ENCODE measurements at places on chromosomes 11 and 22. TPM values are rescaled to one million over a fixed set of nuclear protein-coding genes. Genes with fewer than 3 reads are reported as not detected.
A peak's percentile ranks its signal among the peaks of the same experiment; 100 is the strongest.

DNA sequence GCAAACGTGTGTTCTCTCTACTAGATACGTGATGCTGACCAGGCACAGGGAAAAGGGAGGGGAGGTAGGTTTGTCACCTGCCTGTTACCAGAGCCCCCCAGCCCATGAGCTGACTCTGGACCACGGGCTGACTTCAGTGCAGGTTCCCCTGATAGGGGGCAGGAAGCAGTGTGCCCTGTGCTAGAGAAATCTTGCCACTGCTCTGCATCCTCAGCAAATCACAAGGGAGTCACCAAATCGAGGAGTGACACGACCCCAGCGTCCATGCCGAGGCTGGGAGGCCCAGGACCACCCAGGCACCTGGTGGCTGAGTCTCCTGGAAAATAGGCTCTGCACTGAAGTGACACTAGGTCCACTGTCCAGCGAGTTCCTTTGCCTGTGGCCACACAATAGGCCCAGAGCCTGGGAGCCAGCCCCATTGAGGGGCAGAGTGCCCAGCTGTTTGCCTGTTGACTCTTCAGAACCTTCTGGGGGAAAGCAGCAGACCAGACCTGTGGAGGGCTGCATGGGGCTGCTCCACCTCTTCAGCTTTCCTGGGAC is 99.3 kb downstream of the CTTN start:
- no peak for DNase-seq
- H3K36me3 ChIP-seq = no peaks in the 10 kb centered on the region
- H3K4me1 ChIP-seq = no peaks in the 10 kb centered on the region
- no peak overlapping the region for H3K27ac ChIP-seq

GRCh38 chr22:41762980-41763779 is 37.3 kb upstream of the CCDC134 start:
- H3K27ac ChIP-seq = no peak overlapping the region
- no peaks in the 10 kb centered on the region for H3K27me3 ChIP-seq
- H3K4me3 ChIP-seq = no peak overlapping the region
- peak; percentile 12 for DNase-seq
- no peaks in the 10 kb centered on the region for H3K4me1 ChIP-seq

GRCh38 chr11:35463331-35463751 is 44.0 kb upstream of the SLC1A2 start:
- no peaks in the 10 kb centered on the region for H3K4me1 ChIP-seq
- no peak overlapping the region for H3K4me3 ChIP-seq
- H3K27me3 ChIP-seq = peaks cover 18% of the 10 kb centered on the region
- no peaks in the 10 kb centered on the region for H3K36me3 ChIP-seq
- H3K27ac ChIP-seq = no peak overlapping the region
- DNase-seq = no peak

DNA sequence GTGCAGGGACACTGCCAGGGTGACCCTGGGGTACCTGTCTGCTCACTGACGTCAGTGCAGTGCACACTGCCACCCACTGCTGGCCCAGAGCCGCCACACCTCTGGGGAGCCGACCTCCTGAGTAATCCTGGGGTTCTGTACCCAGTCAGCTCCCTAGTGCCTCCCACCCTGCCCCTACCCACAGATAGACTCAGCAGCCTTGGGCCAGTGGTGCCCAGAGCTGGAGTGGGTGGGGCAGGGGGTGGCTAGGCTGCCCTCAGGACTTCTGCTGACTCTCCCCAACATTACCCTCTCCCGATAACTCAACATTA is 5.8 kb downstream of the NRXN2 start:
- no peak overlapping the region for H3K27ac ChIP-seq
- H3K27me3 ChIP-seq = peaks cover 71% of the 10 kb centered on the region
- no peaks in the 10 kb centered on the region for H3K36me3 ChIP-seq
- no peak for DNase-seq
- H3K4me1 ChIP-seq = peaks cover 3% of the 10 kb centered on the region

DNA sequence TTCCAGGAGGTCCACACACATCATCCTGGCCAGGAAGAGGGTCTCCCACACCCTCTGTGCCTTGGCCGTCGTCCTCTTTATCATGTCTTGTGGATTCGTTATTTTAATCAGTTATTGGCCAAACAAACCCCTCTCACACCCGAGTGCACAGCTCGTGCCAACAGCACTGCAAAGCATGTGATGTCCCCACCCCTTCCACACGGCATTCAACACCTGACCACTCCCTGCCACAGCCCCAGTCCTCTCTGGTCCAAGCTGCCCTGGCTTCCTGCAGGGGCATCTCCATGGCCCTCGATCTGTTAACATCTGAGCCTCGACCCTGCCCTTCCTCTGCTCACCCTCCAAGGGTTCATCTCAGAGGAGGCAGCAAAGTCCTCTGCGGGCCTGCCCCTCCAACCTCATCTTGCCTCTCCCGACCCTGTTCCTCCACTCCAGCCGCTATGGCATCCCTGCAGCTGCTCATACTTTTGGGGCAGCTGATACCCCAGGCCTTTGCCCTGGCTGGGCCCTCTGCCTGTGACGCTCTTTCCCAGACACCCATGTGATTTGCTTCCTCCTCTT is 14.0 kb downstream of the MYEOV start:
- H3K4me1 ChIP-seq = peaks cover 22% of the 10 kb centered on the region
- H3K27ac ChIP-seq = peak overlapping the region; percentile 28

- H3K27ac ChIP-seq = no peak overlapping the region
- no peaks in the 10 kb centered on the region for H3K27me3 ChIP-seq
- DNase-seq = peak; percentile 58
- no peak overlapping the region for H3K4me3 ChIP-seq
Measured at GRCh38 chr22:33302049-33302545, 243.9 kb upstream of the SYN3 start.

GRCh38 chr11:57312511-57313021 is 12.2 kb downstream of the TNKS1BP1 start:
- H3K36me3 ChIP-seq = peaks cover 2% of the 10 kb centered on the region
- H3K4me1 ChIP-seq = peaks cover 19% of the 10 kb centered on the region
- no peaks in the 10 kb centered on the region for H3K27me3 ChIP-seq
- DNase-seq = no peak
- H3K4me3 ChIP-seq = no peak overlapping the region

DNA sequence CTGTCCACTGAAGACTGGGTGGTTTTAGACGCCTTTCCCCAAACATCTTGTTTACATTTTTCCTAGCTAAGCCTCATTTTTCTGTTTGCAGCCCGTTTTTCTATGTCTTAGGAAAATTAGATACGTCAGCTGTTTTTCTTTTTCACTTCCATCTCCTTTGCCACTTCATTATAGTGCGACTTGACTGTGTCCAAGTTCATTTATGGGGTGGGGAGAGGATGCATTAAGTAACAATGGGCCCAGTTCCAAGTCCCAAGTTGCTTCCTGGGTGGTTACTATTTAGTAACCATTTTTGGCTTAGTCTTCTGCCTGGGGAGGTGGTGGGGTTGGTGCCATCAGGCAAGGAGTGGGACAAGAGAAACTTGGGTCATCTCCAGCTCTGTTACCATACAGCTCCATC is 83.0 kb downstream of the TRAF6 start:
- peaks cover 7% of the 10 kb centered on the region for H3K4me1 ChIP-seq
- no peak for DNase-seq
- H3K36me3 ChIP-seq = peaks cover 2% of the 10 kb centered on the region
- H3K27me3 ChIP-seq = peaks cover under 1% of the 10 kb centered on the region

GRCh38 chr11:19924716-19925115 is 212.1 kb downstream of the NAV2 start:
- no peaks in the 10 kb centered on the region for H3K36me3 ChIP-seq
- no peak overlapping the region for H3K4me3 ChIP-seq
- no peaks in the 10 kb centered on the region for H3K4me1 ChIP-seq
- no peak overlapping the region for H3K27ac ChIP-seq
- no peak for DNase-seq

GRCh38 chr11:114562166-114562916 is 2.7 kb upstream of the NXPE1 start:
- H3K4me1 ChIP-seq = no peaks in the 10 kb centered on the region
- H3K36me3 ChIP-seq = no peaks in the 10 kb centered on the region
- DNase-seq = no peak
- H3K27ac ChIP-seq = no peak overlapping the region
- no peaks in the 10 kb centered on the region for H3K27me3 ChIP-seq
- no peak overlapping the region for H3K4me3 ChIP-seq

GRCh38 chr11:15233371-15234165 is 118.8 kb downstream of the INSC start:
- H3K36me3 ChIP-seq = no peaks in the 10 kb centered on the region
- H3K4me3 ChIP-seq = no peak overlapping the region
- no peak for DNase-seq

GRCh38 chr11:63583357-63583677 is 20.1 kb upstream of the PLAAT2 start:
- no peak overlapping the region for H3K27ac ChIP-seq
- H3K4me3 ChIP-seq = no peak overlapping the region
- peaks cover 17% of the 10 kb centered on the region for H3K36me3 ChIP-seq

- H3K4me1 ChIP-seq = no peaks in the 10 kb centered on the region
- H3K27ac ChIP-seq = no peak overlapping the region
- no peaks in the 10 kb centered on the region for H3K36me3 ChIP-seq
Measured at GRCh38 chr11:122516686-122517085, 138.8 kb upstream of the UBASH3B start.

GRCh38 chr11:63595296-63595695 is 18.9 kb downstream of the PLAAT3 start:
- H3K4me1 ChIP-seq = peaks cover 2% of the 10 kb centered on the region
- H3K27me3 ChIP-seq = no peaks in the 10 kb centered on the region
- H3K4me3 ChIP-seq = no peak overlapping the region
- no peak for DNase-seq

DNA sequence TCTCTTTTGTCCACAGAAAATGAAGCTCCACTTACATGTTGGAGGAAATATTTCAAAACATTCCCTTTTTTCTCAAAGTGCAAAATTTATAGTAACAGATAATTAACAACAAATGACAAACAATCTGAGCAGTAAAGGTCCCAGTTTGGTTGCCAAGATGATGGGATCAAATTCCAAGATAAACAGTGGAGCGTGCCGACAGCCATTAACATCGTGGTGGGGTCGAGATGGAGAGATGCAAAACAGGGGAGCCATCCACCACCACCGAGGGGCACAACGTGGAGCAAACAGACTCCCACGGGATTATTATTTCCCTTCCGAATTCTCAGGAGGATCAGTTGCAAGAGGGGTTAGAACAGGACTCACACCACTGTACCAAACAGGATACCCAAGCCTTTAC is 17.2 kb downstream of the MPPED2 start:
- H3K36me3 ChIP-seq = no peaks in the 10 kb centered on the region
- no peak overlapping the region for H3K4me3 ChIP-seq
- peaks cover 4% of the 10 kb centered on the region for H3K27me3 ChIP-seq
- H3K27ac ChIP-seq = no peak overlapping the region
- no peaks in the 10 kb centered on the region for H3K4me1 ChIP-seq

DNA sequence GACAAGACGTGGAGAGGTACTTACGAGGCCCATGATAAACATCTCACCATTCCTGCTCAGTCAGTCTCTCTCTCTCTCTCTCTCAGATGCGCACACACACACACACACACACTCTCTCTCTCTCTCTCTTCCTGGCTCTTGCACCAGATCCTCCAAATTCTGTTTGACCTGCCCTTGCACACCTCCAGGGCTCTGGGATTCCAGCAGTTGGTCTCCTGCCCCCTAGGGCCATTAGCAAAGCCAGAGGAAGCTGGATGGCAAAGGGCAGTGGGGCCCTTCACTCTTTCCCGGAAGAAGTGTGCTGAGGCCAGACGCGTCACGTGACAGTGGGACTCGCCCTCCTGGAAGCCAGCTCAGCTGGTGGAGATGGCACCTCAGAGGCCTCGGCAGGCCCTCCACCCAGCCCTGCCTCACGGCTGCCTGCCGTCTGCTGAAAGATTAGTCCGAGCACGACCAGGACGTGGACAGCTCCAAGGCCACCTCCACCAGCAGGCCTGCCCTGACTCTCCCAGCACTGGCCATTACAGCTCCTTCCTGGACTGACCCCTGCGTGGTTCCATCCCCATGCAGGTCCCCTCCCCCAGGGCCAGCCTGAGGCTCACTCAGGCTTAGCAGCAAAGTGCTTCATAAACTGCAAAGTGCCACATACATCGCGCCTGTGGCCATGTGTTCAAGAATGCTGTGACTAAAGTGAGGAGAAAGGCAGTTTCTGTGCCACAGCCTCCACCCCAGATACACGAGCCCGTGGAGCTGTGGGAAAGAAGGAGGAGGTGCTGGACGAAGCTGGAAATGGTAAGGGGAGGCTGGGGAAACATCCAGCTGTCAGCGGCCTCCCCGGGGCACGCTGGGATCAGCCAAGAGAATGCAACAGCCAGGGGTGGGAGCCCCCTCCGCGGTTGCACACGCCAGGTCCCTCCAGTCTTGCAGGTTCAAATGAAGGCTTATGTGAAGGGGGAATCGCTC is 3.7 kb downstream of the PDGFB start:
- peaks cover 55% of the 10 kb centered on the region for H3K4me1 ChIP-seq
- H3K27me3 ChIP-seq = peaks cover 63% of the 10 kb centered on the region
- peak overlapping the region; percentile 73 for H3K4me3 ChIP-seq
- H3K27ac ChIP-seq = peak overlapping the region; percentile 81

DNA sequence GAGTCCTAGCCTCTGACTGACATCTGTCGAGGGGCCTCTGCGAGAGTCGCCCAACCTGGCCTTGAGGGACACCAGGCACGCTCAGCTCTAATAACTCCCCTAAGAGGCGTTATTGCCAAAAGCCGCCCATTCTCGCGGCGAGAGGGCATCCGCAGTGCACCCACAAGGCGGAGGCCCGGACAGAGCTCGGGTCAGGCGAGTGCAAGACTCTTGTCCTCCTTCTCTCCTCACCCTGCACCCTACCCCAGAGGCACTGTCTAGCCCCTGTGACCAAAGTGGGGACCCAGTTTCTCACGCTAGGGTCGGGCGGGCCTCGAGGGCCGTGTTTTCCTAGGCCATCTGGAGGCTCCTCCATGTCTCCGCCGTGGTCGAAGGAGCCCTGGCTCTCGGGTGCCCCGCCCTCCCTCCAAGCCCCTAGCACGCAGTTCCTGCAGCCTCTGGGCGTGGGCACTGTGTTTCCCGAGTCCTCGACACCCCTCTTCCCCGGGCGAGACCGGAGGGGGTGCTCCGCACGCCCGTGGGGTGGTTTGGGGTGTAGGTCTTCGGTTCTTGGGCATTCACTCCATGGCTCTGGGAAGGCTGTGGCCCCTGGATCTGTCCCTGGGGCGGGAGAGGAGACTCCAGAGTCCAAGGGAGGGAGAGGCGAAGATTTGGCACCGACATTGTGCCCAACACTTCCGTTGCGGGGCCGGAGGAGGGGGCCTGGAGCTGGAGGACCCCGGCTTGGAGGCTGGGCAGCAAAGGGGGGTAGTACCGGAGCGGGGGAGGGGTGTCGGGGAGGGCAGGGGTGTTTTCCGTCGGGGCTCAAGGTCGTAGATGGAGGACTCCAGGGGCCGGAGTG is 1.0 kb downstream of the CHRM4 start:
- peaks cover 2% of the 10 kb centered on the region for H3K36me3 ChIP-seq
- H3K27me3 ChIP-seq = peaks cover 62% of the 10 kb centered on the region
- DNase-seq = no peak
- peaks cover 25% of the 10 kb centered on the region for H3K4me1 ChIP-seq

The FANCF gene
- total RNA-seq = 15.7 TPM

The MRGPRF gene
- total RNA-seq = not detected

The OR52E8 gene
- total RNA-seq = not detected

The ZNF70 gene
- 1.9 TPM for total RNA-seq

The FXYD6 gene
- not detected for total RNA-seq
